ENCODE measurements at places on chromosomes 7 and 10.

DNA sequence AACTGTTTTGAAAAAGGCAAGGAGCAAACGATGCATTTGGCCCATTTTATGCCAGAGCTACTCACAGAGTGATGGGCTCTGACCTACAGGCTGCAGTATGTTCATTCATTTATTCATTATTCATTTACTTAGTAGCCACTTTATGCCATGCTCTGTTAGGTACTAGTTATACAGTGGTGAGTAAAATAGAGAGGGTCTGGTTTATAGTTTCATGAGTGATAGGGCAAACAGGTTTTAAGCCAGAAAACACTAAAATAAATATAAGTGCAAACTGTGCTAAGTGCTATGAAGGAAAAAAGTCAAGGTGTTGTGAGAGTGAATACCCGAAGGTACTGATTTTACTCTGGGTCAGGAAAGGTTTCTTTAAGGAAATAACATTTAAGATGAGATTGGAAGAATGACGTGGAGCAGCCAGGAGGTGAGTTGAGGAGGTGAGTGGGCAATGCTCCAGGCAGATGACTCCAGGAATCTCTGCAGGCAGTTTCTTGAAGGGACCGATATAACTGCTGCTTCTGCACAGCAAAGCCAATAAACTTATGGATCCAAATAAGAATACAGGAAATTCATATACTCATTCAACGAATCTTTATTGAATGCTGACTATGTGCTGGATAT lies 56.9 kb upstream of the FAM133B start:
- DNase-seq, result no peak

DNA sequence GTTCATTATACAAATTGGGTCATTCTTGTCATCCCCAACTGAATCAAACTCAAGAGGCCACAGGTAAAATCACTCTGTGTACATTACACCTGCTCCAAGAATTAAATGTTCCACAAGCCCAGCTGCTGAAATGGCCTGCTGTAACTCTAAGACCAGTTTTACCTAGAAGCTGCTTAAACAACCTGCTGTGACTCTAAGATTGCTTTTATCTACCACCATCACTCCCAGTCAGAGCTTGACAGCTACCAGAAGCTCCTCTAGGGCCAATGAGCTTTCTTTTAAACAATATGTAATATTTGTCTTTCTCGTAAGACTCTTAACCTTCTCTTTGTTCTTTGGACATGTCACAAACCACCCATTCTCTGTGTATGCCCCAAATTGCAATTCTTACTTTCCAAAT lies 141.8 kb upstream of the LRGUK start:
- DNase-seq, result no peak

DNA sequence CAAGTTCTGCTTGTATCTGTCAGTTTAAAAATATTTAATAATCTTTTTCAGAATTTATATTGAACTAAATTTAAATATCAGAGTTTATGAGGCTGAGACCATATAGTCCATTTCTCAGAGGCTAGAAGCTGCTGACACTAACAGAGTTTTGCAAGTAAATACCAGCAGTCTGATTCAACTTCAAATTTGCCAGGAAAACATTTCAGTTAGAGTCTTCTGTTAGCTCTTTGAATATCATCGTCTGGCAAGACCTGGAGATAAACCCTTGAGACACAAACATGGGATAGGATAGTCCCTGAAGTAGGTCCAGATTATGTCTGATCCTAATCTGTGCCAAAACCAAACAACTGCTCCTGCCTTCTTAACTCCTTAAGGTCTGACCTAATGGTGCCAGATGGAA lies 472.8 kb upstream of the STEAP1 start:
- no peak for DNase-seq

DNA sequence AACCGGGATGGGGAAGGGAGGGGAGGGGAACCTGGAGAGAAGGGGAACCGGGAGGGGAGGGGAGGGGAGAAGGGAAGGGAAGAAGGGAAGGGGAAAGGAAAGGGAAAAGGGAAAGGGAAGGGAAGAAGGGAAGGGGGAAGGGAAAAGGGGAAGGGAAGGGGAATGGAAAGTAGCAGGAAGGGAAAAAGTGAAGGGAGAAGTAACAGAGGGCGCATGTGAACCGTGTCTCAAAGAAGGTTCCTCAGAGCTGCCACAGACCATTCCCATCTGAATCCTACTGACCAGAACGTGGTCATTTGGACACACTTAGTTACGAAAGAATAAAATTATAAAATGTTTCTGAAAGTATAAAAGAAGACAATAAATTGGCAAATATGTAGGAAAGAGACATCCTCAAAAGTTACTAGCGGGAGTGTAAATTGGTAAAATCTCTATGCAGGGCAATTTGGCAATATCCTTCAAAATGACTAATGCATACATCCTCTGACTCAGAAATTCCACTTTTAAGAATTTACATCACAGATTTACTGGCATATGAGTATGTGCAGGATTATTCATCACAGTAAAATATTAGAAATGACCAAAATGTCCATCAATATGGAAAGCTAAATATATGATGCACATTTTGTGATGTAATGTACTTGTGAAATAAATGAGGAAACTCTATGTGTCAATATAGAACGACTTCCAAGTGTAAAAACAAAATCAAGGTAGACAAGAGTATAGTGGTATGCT lies 12.9 kb downstream of the C10orf67 start:
- no peak for DNase-seq

- DNase-seq, result no peak
Observed at GRCh38 chr7:90383861-90384260, 19.4 kb upstream of the CLDN12 start.

GRCh38 chr7:29139191-29139590 lies 7.1 kb downstream of the CPVL start:
- DNase-seq, result no peak

DNA sequence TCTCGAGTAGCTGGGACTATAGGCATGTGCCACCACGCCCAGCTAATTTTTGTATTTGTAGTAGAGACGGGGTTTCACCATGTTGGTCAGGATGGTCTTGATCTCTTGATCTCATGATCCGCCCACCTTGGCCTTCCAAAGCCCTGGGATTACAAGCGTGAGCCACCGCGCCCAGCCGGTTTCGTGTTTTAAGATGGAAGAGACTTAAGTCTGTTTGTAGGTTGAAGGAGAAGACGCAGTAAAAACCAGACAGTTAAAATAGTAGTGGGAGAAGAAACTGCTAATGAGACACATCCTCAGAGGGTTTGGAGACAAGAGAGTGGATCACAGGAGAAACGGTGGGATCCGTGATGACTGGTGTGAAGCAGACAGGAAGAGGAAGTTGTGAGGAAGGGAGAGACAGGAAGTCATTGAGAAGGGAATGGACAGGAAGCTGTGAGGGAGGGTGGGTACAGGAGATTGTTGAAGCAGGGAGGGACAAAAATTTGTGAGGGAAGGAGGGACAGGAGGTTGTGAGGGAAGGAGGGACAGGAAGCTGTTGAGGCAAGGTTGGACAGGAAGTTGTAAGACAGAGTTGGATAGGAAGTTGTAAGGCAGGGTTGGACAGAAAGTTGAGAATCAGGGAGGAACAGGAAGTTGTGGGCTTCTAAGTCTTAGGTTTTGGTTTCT lies 115.5 kb downstream of the WDFY4 start:
- DNase-seq, result no peak

DNA sequence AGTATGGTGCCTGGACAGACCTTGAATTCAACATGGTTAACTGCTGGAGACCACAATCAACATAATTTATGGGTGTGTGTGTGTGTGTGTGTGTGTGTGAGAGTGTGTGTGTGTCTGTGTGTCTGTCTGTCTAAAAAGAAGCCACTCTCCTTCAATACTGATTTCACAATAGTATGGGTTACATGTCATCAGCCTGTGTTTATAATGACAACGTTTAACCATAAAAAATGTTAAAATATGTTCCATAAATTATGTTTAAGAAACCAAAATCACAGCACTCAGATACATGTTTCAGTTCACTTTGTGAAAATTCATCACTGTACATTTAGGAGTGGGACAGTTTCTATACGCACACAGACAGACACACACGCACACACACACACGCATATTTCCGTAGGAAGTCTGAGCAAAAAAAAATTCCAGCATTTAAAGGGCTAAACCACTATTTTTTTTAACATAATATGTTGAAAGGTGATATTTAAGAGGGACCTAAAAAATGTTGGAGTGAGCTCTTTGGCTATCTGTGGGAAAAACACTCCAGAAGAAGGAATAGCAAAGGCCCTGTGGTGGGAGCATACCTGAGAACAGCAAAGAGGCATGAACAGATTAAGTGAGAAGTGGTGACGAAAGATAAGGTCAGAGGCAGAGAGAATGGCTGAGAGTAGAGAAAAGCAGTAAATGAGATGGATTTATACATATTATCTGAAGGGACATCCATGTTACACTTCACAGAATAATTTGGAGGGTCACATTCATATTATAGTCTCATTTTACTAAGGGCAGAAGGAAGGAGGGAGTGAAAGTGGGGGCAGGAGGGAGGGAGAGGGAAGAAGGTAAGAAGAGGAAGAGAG lies 10.9 kb downstream of the PDZD8 start:
- no peak for DNase-seq

DNA sequence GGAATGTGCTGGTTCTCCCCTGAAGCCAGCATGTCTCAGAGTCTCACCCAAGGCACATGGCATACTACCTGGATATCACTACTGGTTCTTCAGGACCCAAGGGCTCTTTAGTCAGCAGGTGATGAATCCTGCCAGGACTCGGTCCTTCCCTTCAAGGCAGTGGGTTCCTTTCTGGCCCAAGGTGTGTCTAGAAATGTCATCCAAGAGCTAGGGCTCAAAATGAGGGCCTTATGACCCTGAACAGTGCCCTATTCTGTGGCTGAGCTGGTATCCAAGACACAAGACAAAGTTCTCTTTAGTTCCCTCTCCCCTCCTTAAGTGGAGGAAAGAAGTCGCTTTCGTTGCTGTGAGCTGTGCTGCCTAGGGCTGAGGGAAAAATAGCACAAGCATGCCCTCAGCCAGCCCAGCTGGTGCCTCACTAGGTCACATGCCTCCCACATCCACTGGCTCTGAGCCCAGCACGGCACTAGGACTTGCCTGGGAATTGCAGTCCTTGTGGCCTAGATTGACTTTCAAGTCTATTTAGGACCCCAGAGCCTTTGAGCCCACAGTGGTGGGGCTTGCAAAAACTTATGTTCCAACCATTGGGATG lies 106.0 kb downstream of the BMS1 start:
- DNase-seq, result no peak

GRCh38 chr10:77296534-77297392 lies 340.8 kb downstream of the KCNMA1 start:
- DNase-seq, result no peak

- no peak for DNase-seq
Observed at GRCh38 chr10:16910793-16911164, 93.6 kb upstream of the RSU1 start.

GRCh38 chr10:86017841-86018734 lies 348.5 kb downstream of the GRID1 start:
- peak; percentile 71 for DNase-seq

DNA sequence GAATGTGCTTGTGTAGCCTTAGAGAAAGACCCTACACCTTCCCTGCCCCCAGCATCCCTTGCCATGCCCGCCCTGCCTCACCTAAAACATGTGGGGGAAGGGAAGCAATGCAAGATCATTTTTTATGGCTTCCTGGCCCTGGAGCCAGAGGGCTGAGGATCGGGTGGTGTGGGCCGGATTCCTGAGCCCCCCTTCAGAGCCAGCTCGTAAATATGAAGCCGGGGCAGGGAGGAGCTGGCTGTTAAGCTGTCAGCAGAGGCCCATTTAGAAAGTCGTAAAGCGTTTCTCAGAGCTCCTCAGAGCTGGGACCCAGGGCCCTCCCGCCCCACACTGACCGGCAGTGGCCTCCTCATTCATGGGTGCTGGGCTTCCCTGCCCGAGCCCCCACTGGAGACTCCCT lies 23.9 kb downstream of the UNC5B start:
- no peak for DNase-seq

Measured in NCI-H2171 (cell line).